ENCODE measurements at places on chromosomes 12 and 14.
A peak's percentile ranks its signal among the peaks of the same experiment; 100 is the strongest.

DNA sequence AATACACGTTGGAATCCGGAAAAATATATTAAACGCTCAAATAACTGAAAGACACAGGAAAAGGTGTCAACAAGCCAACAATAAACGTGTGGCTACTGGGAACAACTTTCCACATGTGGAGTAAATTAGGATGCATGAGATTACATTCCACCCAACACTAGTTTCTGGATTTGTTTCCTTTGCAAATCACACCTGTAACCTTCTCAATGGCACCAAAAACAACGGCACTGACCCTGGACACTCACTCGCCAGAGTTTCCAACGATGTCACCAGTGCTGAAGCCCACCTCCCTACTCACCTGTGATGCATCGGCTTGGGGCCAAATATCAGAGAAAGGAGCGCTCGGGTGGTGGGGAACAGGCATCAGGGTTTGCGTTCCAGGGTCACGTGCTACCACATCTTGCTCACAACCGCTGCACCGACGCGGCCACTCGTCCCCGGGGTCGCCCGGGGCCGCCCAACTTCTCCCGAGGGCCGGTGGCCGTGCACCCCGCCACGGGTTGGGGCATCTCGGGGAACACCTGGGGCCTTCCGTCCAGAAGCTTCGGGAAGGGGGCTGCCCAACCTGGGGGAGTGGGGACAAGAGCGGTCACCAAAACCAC is 629 bp downstream of the PRDM4 start:
- DNase-seq: peak; percentile 7

- no peak for DNase-seq
Observed at GRCh38 chr12:99695050-99695449, 47.5 kb downstream of the GARIN6 start.

GRCh38 chr14:94119071-94119470 is 8.5 kb downstream of the IFI27 start:
- DNase-seq: no peak

GRCh38 chr14:61894452-61895077 is 132.3 kb downstream of the SNAPC1 start:
- peak; percentile 59 for DNase-seq

DNA sequence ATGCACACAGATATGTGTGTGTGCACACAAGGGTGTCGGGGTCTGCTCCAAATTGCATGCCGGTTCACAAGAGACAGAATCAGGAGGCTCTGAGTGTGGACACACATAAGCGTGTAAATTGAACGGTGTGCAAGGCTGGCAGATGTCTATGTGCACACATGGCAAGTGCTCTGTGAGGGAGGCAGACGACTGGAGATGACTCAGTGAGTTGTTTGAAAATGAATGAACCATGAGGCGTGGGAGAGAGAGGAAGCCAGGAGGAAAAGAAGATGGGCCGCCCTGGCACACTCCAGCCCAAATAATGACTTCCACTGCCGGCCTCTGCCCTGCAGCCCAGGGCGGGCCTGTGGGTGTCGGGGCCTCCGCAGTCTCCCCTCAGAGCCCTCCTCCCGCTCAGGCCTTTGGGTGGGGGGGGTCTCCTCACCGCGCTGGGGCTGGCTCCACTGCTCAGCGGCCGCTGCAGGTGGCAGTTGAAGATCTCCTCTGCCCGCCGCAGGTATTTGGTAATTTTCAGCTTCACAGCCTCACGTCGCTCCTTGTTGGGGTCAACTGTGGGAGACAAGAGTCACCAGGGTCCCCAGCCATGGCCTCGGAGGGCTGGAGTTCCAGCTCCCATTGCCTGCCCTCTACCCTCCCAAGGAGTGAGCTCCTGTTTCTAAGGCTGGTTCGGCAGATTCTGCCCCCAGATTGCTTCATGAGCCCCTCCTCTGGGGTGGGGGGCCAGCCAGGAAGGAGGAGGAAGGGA is 3.5 kb downstream of the RPS6KL1 start:
- no peak for DNase-seq

- no peak for DNase-seq
Observed at GRCh38 chr12:62647586-62647985, 181.0 kb downstream of the MON2 start.

GRCh38 chr12:88723219-88723618 is 142.9 kb upstream of the KITLG start:
- DNase-seq: peak; percentile 63

GRCh38 chr12:88145567-88146505 is 3.7 kb downstream of the TMTC3 start:
- DNase-seq: no peak

- no peak for DNase-seq
Observed at GRCh38 chr12:103813949-103814348, 27.1 kb downstream of the NT5DC3 start.

DNA sequence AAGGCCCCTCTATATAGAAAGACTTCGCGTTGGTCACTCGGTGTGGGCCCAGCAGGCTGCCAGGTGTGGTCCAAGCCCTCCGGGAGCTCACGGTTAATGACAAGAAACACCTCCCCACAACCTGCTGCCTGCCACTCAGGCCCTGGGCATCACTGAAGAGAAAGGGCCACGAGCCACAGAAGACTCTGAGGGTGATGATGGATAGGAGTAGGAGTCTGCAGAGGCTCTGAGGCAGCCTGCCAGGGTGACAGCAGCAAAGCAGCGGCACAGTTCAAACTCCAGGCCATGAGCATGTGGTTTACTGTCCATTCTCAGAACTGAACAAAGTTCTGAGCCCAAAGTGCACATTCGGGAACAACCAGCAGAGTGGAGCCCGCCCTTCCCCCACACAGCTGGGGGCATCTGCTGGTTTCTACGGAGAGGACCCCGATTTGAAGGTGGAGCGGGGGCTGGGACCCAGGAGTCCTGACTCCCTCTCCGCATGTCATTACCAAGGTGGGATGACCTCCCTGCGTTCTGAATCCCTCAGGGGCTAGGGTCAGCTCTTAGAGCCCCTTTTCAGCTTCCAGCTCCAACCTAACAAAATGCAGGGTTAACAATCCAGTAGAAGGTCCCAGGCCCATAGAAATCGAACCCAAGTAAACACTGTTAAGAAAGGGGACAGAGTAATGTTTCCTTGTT is 65.8 kb downstream of the VWF start:
- no peak for DNase-seq

- no peak for DNase-seq
Observed at GRCh38 chr14:93195316-93195999, 10.3 kb downstream of the LYSET start.

- DNase-seq: no peak
Observed at GRCh38 chr12:89791286-89791685, 82.6 kb upstream of the ATP2B1 start.

DNA sequence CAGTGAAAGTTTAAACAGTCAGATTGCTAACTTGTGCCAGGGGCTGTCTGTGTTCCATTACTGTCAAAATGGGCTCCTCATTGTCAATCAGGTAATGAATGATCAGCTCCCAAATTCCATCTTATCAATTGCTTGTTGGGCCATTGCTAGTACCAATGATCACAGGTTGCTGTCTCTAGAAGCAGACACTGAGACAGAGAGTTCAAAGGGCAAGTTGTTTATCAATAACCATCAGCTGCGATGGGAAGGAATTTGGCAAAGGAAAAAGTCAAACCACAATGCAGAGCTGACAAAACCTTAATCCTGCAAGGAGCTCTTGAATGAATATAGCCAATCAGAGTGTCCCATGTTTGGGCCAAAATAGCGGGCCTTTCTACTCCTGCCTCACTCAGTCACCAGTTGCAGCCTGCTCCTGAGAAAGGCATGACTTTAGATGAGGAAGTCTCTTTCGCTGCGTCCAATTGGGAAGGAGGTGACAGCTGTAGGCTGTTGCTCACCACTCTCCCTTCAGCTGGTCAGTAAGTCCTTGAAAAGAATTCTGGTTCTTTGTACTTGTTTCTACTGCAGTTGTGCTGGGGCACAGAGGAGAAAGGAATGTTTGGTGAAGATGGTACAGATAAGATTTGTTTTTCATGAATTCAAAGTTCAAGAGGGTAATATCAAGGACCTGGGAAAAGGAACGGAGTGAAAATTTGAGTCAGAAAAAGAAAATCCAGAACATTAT is 179.2 kb upstream of the PDE3A start:
- no peak for DNase-seq

DNA sequence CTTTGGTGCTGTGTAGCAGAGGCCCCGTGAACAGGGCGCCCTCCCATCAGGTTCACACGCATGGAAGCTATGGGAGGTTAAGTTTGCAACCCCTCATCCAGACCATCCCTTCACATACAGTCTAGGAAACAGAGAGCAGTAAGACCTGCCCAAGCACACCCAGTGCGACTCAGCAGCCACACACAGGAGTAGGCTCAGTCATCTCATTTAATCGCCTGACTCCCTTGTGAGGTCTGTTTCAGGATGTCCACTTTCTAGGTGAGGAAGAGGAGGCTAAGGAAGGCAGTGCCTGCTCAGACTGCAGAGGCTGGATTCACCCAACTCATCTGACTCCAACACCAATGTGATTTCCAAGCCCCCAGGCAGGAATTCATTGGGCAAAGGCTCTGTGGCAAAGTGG is 11.9 kb downstream of the BDKRB1 start:
- DNase-seq: peak; percentile 58

DNA sequence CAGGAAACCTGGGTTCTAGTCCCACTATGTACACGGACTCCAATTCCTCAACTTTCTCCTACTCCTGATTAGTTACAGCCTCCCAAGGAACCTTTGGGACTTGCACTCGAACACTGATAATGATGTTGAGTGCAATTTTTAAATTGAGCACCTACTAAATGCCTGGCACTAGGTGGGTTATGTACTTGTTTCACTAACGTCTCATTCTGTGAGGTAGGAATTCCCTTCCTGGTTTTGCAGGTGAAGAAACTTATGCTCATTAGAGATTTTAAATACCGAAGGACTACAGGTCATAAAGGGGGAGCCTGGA is 536 bp downstream of the PARPBP start:
- DNase-seq: no peak

GRCh38 chr12:108483213-108484059 is 31.6 kb upstream of the FICD start:
- DNase-seq: no peak

DNA sequence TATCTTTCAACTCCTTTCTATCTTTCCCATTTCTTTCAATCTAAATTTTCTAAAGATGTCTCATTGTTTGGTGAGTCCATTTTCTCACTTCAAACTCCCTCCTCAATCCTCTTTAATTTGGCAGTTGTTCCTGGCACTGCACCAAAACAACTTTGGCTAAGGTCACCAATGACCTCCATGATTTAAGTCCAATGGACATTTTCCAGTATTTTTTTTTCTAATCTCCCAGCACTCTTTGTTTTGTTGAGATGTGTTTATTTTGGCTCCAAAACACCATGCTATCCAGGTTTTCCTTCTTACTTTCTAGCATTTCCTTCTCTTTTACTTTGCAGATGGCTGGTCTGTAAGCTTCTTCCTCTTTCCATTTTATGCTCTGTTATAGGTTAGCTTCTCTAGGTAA is 42.5 kb upstream of the OTOGL start:
- no peak for DNase-seq

DNA sequence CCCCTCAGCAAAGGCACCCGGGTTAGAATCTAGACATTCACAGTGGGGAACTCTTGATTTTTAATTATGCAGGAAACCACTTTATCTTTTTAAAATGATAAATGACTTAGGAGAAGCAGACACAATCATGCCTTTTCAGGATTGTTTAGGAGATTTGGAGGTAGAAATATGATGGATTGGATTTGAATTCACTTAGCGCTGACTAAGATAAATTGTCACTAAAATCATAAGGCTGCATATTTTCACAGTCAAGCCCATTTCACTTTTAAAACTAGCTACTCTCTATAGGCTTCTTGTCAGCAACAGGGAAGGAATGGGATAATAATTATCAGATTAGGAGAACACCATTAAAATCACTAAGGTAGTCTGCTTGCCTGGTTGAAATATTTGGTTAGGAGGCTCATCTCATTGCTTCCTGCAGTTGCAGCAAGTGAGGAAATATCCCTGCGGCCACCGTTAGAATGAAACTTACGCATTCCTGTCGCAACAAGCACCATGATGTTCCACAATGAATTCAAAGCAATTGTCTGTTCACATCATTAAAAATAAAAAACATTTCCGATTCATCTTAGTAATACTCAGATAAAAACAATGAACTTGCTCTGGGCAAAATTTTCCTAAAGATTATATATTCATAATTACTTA is 31.9 kb downstream of the DACT1 start:
- DNase-seq: no peak

- DNase-seq: peak; percentile 92
Observed at GRCh38 chr14:97077253-97077653, 280.1 kb downstream of the VRK1 start.

DNA sequence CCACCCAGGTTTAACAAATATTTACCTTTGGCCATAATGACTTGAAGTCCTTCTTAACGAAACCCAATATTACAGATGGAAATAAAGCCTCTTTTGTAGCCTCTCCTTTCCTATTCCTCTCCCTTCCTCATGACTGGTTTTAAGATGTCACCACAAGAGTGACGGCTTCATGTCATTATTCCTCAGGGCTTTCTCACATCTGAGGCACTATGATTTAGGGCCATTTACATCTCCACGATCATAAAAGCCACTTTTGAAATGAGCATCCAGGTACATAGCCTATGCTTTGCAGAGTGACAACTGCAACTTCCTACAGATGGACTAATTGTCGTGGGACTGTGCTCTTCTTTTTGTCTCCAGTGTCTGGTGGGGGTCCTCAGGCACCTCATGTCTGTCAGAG is 32.3 kb upstream of the DACT1 start:
- no peak for DNase-seq

DNA sequence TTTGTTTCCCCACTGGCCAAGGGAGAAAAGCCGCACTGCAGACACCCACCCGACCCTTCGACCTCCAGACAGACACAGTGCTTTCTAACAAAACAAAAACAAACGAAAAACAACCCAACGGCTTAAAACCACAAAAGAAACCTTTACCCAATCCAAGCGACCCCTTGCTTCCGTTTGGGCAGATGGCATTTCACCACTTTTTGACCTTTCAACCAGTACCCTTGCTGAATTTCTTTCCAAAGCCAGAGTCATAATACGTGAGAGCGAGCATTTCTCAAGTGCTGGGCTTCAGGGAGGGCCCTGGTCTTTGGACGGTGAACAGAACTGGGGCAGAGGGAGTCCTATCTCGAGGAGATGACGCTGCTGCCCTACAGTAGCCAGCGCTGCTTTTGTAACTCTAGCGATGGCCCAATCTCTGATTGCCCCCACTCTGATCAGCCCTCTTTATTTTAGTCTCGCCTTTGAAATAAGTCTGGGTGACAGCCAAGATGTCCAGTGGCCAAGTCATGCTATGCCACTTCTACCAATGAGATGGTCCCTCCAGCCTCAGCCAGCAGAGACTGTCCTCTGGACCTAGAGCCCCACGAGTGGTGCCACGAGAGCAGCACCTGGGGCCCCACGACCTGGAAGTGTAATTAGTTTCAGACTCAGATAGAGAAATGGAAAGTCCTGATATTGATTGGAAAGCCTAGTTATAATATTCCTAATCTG is 21.9 kb upstream of the ADIPOR2 start:
- no peak for DNase-seq

- no peak for DNase-seq
Observed at GRCh38 chr12:105805730-105806399, 332.9 kb downstream of the NUAK1 start.

- DNase-seq: no peak
Observed at GRCh38 chr12:25684070-25684469, 131.0 kb upstream of the LMNTD1 start.

- DNase-seq: no peak
Observed at GRCh38 chr12:128507470-128507869, 240.5 kb downstream of the TMEM132C start.
